ENCODE measurements at places on chromosomes 4 and X.

DNA sequence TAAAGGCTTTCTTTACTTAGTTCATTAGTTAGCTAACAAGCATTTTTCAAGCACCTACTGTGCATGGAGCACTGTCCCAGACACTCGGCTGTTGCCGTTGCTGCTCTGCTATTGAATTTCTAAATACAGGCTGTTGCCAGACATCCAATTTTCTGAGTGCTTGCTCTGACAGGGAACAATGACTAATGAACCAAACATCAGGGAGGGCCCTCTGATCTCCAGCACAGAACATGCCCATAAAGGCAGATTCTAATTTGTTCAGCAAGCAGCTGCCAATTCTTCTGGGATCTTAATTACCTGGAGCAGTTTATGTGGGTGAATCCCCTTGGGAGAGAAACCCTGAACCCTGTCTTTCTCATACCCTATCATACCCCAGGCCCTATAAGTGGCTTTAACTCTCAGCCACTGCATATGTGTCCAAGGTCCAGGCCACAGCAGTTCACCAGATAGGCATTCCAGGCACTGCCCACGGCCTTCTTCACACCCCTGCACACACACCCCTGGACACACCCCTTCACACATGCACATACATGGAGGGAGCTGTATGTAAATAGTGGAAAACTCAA, 27.9 kb downstream of the TSC22D3 start:
- DNase-seq, result no peak

DNA sequence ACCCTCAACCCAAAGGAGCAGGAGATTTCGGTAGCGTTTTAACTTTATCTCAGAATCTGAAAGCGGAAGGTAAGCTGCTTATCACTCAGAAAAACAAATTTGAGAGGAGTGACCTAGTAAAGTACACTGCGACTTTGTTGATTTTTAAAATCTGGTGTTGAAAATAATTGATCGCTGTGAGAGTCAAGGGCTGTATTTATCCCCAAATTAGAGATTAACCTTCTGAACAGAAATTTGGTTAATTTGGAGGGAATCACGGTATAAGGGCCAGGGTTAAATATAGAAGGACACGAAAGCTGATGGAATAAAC, 212 bp downstream of the CLCN4 start:
- DNase-seq, result no peak

DNA sequence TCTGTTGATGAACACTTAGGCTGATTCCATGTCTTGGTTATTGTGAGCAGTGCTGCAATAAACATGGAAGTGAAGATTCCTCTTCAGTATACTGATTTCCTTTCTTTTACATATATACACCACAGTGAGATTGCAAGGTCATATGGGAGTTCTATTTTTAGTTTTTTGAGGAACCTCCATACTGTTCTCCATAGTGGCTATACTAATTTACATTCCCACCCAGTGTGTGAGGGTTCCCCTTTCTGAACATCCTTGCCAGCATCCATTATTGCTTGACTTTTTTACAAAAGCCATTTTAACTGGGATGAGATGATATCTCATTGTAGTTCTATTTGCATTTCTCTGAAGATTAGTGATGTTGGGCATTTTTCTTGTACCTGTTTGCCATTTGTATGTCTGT, 80.5 kb upstream of the GALNT7 start:
- no peak for DNase-seq

GRCh38 chr4:55035892-55036291, 89.5 kb downstream of the KDR start:
- no peak for DNase-seq

GRCh38 chrX:14641681-14642655, 112.6 kb downstream of the GLRA2 start:
- DNase-seq, result no peak

GRCh38 chr4:81688085-81688484, 216.4 kb upstream of the RASGEF1B start:
- DNase-seq, result no peak

DNA sequence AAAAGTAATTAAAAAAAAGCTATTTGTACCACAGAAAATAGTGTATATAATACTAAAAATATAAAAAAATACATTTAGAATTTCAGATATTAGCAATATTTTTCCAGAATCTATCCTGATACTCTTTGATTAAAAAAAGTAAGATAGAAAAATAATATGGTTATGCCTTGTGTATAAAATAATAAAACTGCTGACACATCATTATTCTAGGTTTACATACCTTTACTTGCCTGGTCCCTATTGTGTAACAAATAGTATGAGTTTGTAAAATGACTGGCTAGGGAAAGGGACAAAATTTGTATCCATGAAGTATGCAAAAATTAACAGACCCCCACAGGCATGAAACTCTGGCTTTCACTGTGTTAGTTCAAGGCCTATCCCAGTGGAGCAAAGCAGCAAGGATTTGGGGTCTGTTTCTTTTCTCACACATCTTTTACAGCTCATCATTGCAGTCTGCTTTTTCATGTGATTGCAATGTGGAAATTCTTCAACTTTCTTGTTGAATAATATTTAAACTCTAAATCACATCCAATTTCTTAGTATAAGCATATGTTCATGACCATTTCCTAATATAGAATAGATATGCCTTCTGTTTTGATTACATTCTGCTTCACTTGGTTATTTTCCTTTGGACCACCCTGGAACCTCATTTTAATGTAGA, 136.7 kb upstream of the PCDH18 start:
- DNase-seq, result no peak

DNA sequence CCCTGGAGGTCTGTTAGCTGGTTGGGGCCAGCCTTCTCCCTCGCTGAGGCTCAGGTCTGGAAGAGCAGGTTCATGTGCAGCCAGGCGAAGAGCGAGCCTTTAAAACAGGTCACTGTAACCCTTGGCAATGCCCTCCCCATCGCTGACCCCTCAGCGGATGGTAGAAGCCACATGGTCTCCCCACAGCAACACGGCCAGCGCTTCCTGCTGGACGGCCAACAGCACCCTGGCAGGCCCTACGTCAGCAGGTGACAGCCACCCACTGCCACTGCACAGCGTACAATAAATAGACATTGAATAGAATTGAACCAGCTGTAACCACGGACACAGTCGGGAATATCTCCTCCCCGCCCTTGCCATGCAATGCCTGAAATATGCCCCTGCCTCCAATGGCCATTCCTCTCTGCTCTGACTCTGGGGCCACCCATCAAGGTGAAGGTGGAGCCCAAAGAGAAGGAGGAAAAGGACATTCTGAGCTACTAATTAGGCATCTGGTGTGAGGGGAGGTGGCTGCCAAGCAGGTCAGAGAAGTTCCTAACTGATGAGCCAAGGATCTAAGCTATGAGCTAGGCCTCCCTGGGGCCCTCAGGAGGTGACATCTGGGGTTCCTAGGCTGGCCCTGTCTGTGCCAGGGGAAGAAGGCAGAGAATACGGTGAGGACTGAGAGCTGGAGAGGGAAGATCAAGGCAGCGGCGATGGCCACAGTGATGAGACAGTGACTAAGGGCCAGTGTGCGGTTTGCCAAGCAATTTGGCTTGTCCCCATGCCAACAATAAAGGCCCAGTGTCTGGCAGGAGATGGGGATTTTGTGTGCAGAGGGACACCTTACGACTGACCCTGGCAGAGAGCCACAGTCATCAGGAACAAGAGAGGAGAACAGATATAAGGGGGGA, 202.3 kb downstream of the BCOR start:
- peak; percentile 48 for DNase-seq

DNA sequence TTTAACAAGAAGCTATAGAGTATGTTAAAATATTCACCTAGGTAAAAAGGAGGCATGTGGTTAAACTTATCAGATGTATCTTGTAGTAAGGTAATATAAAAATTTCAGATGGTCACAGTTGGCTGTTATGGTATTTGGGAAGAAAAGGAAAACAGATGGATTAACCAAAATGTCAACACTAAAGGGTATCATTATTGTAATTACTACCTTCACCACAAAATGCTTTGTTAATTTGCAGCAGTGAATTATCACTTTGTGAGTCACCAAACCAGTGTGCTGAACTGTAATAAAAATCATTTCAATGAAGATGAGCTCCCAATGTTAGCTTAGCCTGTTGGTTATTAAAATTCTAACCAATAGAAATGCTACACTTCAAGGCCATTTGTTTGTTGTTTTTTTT, 233.9 kb downstream of the RPA4 start:
- no peak for DNase-seq

GRCh38 chr4:31192341-31192740, 472.2 kb downstream of the PCDH7 start:
- DNase-seq, result no peak

DNA sequence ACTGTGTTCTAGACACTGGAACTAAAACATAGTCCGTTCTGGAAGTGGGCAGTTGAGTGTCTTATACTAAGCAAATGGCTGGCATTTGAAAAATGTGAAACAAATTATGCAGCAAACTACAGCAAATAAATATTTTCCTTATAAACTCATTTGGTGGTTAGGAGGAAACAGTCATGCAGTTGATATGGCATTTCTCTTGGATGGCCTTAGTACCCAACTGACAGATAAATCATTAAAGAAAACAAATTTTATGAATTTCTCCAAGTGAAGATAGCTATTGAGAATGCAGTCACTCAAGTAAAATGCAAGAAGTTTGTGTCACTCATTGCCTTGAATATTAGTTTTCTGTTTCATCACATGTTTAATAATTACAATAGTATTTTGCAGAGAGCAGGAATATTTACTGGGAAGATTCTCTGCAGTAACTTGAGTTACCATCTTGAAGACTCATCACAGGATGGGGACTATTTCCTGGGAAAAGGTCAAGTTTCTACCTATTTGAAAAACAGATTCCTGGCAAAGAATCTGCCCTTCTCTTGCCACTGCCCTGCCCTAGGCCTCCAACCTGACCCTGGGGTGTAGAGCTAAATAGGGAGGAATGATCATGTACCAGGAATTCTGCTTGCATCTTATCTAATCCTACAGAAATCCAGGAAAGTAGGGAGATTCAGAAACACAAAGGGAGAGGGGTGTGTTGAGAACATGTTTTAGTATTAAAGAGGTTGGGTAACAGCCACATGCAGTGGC, 105.9 kb downstream of the SH3RF1 start:
- DNase-seq, result no peak

All from left lobe of liver (tissue), 2 donors.